ENCODE measurements at places on chromosomes 6 and 20. TPM values are rescaled to one million over a fixed set of nuclear protein-coding genes. Genes with fewer than 3 reads are reported as not detected.

The IRF4 gene
- total RNA-seq, result 0.68 TPM

DNA sequence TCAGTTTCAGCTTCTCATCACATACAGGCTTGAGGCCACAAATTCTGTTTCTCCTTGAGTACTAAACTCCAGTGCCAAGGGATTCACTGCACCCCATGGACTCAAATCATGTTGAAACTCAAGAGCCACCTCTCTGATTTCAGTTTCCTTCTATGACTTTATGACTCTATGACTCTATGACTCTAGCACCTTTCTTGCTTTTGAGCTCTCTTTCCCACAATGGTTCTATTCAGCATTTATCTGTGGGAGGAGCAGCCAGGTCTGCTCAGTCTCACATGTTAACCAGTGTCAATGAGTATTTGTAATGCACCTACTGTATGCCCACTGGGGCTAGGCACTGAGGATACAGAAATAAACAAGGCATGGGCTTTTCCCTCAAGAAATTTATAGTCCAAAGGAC lies 14.6 kb upstream of the SLC22A2 start:
- DNase-seq, result no peak

The CCDC167 gene
- 27.1 TPM for total RNA-seq

DNA sequence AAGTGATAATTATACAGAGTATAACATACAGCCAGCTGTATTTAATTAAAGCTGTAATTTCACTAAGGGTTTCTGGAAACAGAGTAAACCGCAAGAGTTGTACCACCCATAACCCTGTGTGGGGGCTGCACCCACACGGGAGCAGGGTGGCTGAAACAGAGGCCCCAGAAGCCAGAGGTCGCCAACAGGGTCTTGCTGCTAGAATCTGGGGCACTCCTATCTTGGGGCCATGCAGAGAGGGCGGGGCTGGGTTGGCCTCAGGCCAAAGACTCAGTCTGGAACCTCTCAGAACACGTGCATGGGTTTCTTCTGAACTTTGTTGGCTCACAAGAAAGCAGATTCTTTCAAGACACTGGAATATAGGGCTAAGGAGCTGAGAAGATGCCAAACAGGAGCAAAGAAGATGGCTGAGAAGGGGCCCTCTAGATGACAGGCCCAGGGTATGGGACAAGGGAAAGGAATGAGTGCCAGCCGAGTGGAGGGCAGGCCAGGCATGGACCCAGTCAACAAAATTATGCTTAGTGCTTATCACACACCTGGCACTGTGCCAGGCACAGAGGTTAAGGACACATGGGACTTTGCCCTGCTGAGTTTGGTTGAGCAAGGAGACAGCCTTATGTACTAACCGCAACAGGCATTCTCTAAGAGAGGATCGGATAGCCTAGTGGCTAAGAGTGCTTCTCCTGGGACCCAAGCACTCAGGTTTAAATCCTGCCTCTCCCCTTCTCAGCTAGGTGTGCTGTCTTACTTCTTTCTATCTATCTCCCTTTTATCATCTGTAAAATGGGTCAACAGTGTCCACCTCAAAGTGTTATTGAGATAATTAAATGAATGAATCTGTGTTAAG lies 96.6 kb upstream of the FOXP4 start:
- DNase-seq, result no peak

GRCh38 chr6:3506751-3507383 lies 50.0 kb upstream of the SLC22A23 start:
- no peak for DNase-seq

GRCh38 chr6:33375143-33375671 lies 16.4 kb upstream of the KIFC1 start:
- no peak for DNase-seq

- DNase-seq, result no peak
These were observed 1.8 kb downstream of the CHMP4B start for GRCh38 chr20:33812908-33813462.
